Mucosa of gallbladder (tissue), 1 donor: ENCODE measurements at places on chromosomes 5 and 9.

GRCh38 chr5:139725073-139725830, 70.4 kb upstream of the PSD2 start:
- DNase-seq = peak; percentile 60

- no peak for DNase-seq
Measured at GRCh38 chr5:126461838-126462237, 38.6 kb downstream of the GRAMD2B start.

GRCh38 chr9:19232823-19233194, 2.3 kb downstream of the DENND4C start:
- DNase-seq = no peak

GRCh38 chr5:69042500-69042899, 51.3 kb upstream of the SLC30A5 start:
- DNase-seq = no peak

GRCh38 chr5:172180936-172181335, 7.1 kb downstream of the STK10 start:
- no peak for DNase-seq

DNA sequence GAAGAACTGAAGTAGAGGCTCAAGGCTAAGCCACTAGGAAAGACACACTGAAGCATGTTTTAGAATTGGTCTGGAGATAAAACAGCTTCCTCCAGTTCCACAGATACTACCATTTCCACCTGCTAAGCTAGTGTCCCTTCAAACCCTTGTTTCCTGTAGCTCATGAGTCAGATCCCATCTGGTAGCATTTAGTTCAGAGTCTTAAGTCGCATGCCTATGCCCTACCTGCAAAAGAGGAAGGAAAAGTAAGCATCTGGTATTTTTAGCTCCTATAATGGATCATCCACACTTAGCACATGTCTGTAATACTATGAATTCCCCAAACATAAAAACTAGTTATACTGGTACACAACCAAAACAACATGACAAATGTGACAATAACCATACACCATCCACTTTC, 92.1 kb downstream of the CDKN2A start:
- DNase-seq = no peak

DNA sequence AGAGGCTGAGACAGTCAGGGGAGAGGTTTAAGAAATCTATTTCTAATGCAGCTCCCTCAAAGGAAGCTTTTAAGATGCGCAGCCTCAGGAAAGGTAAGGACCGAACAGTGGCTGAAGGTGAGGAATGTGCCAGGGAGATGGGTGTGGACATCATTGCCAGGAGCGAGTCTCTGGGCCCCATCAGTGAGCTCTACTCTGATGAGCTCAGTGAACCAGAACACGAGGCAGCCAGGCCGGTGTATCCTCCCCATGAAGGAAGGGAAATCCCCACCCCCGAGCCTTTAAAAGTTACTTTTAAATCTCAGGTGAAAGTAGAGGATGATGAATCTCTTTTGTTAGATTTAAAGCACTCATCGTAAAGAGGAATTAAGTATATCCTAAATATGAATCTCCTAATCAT, 8.2 kb downstream of the CAVIN4 start:
- DNase-seq = no peak

DNA sequence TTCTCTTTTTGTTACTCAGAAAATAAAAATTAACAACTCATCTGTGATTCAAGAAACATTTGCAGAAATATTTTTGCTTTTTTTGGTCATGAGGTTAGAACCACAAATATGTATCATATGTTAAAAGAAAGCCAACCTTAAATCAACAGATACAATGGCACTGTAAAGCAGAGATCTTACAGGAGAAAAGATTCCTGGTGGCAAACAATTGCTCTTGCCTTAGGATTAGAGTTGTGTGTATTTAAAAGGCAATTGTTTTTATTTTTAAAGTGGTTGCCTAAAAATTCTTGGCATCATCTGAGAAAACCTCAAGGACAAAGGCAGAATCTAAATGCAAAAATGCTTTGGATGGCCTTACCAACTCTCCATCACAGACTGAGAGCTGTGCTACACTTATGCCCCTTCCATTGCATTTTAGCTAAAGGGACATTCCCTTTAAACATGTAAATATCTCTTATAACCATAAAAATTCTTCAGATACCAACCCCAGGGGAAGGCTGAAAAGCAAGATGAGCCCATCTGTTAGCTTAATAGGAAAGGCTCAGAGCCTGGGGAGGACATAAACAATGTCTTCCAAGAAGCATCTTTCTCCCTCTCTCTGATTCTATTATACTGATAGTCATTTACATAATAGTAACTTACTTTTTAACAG, 100.4 kb downstream of the FAM114A2 start:
- DNase-seq = no peak

- peak; percentile 44 for DNase-seq
Measured at GRCh38 chr9:35760651-35761050, 6.6 kb upstream of the MSMP start.

DNA sequence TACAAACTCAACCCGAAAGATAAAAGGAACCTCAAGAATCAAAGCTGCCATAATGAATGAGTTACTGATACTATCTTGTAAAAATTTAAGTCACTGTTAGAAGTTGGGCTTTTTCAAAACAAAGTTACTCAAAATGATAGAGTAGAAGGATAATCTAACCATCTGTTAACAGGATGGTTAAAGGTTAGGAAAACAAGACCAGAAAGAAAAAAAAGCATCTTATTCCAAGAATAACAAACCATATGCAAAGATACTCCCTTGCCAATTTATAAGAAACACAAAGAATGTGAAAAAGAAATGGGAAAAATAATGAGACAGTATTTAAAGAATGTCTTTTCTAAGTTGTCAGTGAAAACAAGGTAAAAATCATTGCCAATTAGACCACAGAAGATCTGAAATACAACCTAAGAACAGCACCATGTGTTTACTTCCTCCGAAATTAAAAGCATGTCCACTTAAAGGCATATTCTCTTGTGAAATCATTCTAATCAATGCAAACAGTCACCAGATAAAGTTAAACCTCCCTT, 51.2 kb downstream of the STRBP start:
- no peak for DNase-seq

DNA sequence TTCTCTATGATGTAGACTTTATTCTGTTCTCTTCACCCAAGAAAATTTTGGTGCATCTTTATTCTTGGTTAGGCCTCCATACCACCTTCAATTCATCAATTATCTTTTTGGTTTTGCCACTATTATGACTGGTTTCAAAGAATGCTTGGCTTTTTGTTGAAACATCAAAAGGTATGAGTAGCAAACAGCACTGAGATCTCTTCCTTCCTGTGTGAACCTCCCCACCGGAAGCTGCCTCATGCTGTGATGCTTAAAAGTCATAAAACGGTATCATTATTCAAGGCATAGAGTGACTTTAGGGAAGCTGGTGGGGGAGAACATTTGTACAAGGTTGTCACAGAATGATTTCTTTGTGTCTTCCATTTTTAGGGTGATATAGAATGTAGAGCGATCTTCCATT, 70.6 kb downstream of the IQGAP2 start:
- no peak for DNase-seq

GRCh38 chr9:137012694-137013570, 15.1 kb downstream of the ABCA2 start:
- DNase-seq = no peak

- no peak for DNase-seq
Measured at GRCh38 chr5:178237431-178238312, 5.1 kb upstream of the PHYKPL start.

- DNase-seq = peak; percentile 62
Measured at GRCh38 chr5:1564182-1564748, 40.5 kb upstream of the LPCAT1 start.

GRCh38 chr9:107489144-107489673, 360 bp downstream of the KLF4 start:
- DNase-seq = peak; percentile 14

DNA sequence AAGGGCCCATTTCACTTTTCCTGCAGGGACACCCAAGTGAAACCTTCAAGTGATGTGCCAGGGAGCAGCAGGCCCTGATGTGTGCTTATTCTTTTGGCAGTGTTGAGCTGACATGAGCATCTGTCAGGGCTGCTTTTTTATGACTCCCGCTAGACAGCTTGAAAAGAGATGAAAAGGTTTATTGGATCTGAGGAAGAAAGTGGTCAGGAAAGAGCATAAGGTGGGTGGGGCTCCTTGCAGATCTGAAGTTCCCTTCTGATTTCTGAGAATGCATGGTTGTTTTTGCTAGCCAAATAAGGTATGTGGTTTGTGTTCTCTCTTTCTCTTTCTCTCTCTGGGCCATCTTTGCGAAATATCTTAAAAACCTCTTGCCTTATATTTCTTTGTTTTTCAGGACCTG, 316.1 kb downstream of the DMRT2 start:
- no peak for DNase-seq

- DNase-seq = no peak
Measured at GRCh38 chr9:7360513-7360912, 439.1 kb downstream of the DMAC1 start.

DNA sequence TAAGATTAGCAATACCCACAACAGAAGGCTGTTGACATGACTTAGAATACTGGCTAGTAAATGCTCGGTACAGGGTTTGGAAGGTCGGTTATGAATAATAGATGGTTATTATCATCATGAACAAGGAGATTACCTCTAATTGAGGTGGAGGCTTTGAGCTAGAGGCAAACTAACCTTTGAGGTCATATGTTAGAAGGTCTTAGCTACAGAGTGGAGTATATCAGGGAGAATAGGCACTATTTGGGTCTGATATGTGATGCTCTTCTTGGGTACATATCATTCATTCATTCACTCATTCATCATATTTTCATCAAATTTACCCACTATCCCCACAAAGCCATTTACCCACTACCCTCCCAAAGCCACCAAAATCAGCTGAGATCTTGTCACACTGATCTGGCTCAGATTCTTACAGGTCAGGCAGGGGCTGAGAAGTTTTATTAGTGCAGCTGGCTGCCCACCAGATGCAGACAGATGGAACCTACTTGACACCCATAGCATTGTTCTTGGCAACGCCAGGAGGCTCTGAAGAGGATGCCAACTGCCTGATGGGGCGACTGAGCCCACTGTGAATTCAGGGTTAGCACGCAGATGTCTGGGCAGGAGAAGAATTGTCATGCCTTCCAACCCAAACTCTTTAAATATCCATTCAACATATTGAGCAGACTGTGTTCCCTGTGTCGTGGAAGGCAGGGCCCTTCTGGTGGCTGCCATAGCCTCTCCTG, 90.2 kb upstream of the SH3PXD2B start:
- DNase-seq = no peak

GRCh38 chr5:17287501-17288155, 70.2 kb downstream of the BASP1 start:
- DNase-seq = no peak

GRCh38 chr9:90053027-90053426, 448.2 kb downstream of the GADD45G start:
- no peak for DNase-seq

DNA sequence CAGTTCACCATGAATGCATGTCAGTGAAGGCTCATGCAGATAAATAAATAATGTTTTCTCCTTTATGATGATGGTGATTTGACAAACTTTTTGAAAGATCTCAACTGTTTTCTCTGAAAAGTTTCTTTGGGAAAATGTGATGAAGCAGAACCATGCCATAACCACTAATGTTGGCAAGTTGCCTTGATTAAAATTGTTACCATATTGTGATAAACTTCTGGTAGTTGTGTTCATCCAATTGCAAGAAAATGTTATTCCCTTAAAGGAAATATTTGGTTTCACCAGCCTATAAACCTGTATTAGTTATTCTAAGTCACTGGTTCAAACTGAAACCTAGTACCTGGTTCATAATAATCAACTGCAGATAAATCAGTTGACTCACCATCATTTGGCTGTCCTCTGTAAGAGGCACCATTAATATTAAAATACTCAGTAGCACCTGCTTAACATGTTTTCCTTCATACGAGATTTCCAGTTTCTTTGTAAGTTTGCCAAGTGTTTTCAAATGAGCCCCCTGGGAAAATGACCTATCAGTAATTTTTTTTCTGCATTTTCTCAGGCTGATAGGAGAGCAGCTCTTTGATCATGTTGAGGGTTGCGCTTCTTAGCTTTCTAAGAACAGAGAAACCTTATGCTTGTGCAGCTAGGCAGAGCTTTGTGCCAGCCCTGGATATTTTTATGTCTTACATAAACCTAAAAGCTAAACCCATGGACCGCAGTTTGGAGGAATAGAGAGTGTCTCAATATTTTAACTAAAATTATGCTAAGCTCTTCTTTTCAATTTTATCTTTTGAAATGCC, 88.0 kb downstream of the LURAP1L start:
- no peak for DNase-seq

- DNase-seq = no peak
Measured at GRCh38 chr9:36194326-36195000, 3.7 kb downstream of the CLTA start.

GRCh38 chr9:81557452-81558090, 131.8 kb downstream of the TLE1 start:
- DNase-seq = no peak

DNA sequence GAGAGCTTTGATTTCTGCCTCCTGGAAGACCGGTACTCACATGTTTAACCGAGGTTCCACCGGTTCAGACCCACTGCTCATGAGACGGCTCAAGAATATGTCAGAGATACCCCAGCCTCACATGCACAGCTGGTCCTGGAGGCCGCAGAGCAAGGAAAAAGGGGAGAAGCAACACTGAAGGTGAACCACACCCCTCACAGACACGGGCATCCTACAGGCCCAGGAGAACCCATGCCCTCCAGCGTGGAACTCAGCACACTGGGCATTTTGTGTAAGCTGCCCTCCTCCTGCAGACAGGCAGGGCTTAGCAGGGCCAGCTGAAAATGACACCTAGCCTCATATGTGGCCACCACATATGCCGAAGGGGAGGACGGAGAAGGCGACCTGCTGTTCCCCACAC, 37.4 kb downstream of the SEMA4D start:
- no peak for DNase-seq

DNA sequence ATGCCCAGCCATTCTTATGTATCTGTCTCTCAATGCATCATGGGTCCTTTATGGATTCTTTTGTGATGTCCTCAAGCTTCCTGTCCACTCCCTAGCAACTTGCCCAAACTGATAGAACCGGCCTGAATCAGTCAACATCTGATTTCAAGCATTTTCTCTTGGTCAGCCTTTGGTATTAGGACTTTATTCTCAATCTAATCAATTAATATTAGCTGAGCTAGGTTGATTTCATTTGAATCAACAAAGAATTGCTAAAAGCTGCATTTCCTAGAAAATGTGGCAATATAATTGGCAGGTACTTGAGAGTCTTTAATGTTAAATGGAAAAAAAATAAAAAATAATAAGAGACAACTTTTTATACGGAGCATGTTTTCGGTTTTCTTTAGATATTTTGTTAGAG, 121.8 kb downstream of the GHR start:
- DNase-seq = no peak

- DNase-seq = no peak
Measured at GRCh38 chr9:128257086-128257825, 18.6 kb downstream of the GOLGA2 start.

- DNase-seq = no peak
Measured at GRCh38 chr9:70484232-70485130, 70.0 kb upstream of the KLF9 start.

GRCh38 chr5:82745016-82745415, 332.2 kb downstream of the TMEM167A start:
- no peak for DNase-seq

GRCh38 chr9:9747787-9748186, 865.0 kb downstream of the PTPRD start:
- no peak for DNase-seq

- DNase-seq = no peak
Measured at GRCh38 chr5:14101922-14102321, 41.2 kb upstream of the TRIO start.

- DNase-seq = no peak
Measured at GRCh38 chr9:80147866-80148265, 576.1 kb downstream of the TLE4 start.
